Activated T-cell treated with anti-CD3 and anti-CD28 coated beads for 4 hours (primary cell): ENCODE measurements at places on chromosomes 11 and 22.

DNA sequence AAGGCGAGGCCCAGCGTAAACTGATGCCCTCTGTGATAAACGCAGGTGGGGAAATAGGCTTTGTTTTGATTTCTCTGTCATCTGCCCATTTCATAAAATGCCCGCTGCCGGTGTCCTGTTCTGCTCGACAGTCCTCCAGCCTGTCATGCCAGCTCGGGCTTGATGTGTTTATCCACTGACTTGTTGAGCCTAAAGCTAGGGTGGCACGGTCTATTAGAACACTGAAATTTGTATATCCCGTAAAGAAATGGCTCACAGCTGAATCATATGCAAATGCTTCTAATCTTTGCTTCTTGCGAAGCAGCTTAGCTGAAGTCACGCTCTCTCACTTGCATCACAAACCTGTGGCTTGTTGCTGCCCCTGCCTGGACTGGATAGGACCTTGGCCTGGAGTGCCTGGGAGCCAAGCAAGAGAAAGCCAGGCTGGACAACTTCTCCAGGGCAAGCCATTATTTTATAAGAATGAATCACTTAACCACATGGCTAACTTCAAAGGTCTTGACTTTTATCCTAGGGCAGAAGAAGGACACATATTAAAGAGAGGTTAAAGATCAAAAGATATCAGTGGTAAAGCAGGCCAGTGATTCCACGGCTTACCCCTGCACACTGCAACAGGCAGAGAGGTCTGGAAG lies 33.1 kb downstream of the EHF start:
- no peak for DNase-seq

GRCh38 chr11:12112750-12113149 lies 2.4 kb downstream of the MICAL2 start:
- DNase-seq: no peak

- no peak for DNase-seq
Measured at GRCh38 chr11:7516475-7516874, 2.7 kb downstream of the PPFIBP2 start.

DNA sequence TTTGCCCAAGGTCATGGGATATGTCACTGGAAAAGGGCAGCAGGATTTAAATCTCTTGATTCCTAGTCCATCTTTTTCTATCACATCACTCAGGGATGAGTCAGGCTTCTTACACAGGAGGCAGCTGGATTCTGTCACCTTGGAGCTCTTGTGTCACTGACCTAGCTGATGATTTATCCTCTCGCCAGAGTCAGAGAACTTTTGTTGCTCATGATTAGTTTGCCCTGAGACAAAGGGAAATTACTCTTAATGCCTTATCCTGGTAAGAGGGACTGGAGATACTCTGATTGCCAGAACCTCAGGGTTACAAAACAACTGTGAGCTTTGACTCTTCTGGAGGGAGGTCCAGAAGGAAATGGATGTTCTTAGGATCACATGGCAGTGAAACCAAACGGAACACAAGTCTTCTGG lies 10.1 kb downstream of the COA4 start:
- DNase-seq: no peak

DNA sequence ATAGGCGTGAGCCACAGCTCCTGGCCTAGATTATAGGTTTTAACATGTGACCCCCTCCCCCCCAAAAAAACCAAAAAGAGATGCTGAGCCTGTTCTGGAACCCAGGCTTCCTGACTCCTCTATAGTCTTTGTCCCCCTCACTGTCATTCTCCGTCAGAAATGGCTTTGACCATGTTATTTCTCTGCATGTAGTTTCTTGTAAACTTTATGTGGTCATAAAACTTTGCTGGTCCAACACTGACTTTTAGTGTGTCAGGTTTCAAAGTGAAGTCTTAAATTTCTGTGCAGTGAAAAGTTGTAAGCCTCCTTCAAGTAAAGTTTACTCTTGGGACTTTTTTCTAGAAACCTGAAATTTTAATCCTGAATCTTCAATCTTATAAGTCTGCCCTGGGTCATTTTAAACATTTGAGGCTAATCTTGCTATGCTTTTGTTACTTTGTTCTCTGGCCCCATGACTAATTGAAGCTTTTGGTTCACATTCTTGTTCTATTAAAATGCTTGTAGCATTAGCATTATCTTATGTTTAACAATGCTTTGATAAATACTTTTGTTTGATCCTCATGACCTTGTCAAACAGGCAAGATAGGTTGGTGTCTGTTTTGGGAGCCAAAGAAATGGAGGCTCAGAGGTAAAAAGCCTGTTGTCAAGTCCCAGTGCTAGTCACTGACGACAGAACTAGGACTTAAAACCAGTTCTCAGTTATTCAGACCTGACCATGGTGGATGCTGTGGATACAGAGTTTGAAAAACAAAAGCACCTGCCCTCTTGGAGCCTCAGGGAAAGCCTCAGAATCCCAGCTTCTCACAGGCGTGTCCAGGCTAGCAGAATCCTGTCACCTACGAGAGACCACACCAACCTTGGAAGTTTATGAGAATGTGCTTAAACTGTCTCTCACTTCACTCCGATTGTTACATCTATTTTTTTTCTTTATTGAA lies 87.7 kb upstream of the HORMAD2 start:
- DNase-seq: no peak

DNA sequence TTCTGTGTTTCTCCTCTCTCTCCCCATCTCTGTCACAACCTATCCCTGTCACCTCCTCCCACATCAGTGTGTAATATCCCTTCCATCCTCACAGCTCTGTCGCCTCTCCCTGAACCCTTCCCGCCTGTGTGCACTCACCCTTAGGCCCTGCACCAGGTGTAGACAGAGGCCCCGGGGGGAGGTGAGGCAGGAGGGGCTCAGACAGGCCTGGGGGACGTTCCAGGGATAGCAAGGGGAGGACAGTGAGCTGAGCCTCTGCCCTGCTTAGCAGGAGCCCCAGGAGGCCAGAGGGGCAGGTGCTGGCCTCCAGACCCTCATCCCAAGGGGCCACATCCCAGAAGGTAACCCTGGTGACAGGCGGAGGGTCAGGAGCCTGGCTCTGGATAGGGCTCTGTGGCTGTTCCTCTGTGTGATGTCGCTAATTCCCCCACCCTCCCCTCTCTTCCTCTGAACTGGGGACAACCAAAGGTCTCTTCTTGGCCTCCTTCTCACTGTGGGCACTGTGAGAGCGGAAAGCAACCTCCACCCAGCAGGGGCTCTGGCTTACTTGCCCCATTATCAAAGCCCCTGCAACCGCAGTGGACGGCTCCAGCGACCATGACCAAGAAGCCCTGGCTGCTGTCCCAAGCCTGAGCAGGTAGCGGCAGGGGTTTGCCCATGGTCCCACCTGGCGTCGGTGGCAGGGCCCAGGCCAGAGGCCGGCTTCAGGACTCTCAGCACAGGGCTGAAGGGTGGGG lies 35.7 kb downstream of the KCNJ4 start:
- no peak for DNase-seq

DNA sequence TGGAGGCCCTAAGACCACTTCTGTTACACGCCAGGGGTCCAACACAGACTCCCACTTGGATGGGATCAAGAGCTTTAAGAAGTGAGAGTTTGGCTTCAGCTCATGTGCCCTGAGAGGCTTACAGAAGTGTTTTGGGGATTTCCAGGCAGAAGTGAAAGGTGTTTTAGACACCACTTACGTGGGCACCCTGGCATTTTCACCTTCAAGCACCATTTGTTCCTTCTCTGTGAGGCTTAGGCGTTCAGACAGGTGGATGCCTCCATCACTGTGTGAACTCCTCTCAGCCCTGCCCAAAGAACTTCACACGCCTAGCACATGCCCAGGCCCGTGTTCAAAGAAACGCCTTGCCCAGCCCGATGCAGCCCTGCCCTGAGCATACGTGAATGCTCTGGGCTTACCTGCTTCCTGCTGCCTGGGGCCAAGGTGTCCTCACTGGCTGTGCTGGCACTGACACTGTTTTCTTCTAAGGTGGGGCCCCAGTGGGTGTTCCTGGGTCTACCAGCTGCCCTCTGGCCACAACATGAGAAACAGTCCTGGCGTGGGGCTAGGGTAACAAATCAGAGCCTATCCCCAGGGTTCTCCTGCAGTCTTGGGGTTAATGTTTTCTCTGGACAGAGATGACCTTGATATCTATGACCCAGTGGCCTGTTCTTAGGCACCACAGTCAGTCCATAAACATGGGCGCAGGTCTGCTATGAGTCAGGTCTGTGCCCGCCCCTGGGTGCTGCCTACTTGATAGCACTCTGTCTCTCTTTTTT lies 34.0 kb downstream of the AMPD3 start:
- no peak for DNase-seq

GRCh38 chr22:43080616-43081015 lies 8.6 kb downstream of the TTLL1 start:
- no peak for DNase-seq

- DNase-seq: no peak
Measured at GRCh38 chr11:72924568-72925190, 110.5 kb downstream of the ATG16L2 start.

- DNase-seq: no peak
Measured at GRCh38 chr11:18105086-18105801, 638 bp downstream of the SAAL1 start.

GRCh38 chr11:123454060-123454651 lies 24.1 kb downstream of the GRAMD1B start:
- no peak for DNase-seq

- no peak for DNase-seq
Measured at GRCh38 chr22:39469681-39470450, 13.1 kb downstream of the MGAT3 start.

DNA sequence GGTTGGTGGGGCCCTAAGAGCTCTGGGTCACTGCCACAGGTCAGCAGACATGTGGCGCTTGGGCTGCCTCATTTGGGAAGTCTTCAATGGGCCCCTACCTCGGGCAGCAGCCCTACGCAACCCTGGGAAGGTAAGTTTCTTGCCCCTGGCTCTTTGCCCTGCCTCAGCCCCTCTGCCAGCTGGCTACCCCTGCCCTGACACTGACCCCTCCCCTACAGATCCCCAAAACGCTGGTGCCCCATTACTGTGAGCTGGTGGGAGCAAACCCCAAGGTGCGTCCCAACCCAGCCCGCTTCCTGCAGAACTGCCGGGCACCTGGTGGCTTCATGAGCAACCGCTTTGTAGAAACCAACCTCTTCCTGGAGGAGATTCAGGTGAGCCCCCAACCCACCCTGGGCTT lies 1.9 kb downstream of the SCYL1 start:
- no peak for DNase-seq

DNA sequence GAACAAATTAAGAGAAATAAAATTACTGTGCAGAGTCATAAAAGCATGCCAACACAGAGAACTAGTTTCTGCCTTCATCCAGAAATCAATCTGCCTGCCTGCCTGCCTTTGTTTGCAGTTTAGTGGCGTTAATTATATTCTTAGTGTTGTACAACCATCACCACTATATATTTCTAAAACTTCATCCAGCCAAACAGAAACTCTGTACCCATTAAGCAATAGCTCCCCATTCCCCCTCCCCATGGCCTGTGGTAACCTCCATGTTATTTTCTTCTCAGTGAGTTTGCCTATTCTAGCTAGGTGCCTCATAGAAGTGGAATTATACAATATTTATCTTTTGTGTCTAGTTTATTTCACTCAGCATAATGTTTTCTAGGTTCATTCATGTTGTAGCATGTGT lies 183.2 kb upstream of the TBCEL start:
- DNase-seq: no peak

DNA sequence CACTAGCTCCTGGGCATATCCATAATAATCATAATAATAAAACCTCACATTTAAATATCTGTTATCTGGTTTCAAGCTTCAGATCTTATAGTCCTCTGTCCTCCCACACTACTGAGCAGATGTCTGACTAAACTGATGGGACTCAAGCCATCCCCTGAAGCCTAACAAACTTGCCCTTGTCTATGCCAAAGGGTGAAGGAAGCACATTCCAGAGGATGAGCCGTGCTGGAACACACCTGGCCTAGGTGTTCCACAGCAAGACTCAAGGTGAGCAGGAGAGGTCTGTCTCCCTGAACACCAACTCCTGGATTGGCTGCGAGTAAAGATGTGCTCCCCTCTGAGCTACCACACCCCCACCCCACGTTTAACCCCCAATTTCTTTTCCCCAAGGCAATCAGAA lies 14.7 kb downstream of the SCUBE2 start:
- DNase-seq: no peak

DNA sequence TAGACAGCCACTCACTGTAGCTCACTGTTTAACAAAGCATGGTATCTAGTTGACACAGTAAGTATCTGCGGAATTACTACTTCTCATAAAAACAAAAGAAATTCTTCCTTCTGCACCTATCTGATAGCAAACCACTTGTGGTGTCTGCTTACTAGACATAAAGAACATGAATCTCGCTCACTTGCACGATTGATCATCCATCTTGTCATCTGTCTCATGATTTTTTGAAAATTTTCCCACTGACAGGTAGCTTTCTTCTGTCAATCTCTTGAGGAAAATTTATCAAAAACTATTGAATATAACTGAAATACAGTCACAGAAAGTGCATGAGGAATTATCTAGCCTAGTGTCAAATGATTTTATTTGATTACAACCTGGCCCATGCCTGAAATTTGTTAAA lies 291.6 kb upstream of the ANO3 start:
- no peak for DNase-seq

GRCh38 chr11:102343809-102344208 lies 3.2 kb upstream of the BIRC2 start:
- no peak for DNase-seq

DNA sequence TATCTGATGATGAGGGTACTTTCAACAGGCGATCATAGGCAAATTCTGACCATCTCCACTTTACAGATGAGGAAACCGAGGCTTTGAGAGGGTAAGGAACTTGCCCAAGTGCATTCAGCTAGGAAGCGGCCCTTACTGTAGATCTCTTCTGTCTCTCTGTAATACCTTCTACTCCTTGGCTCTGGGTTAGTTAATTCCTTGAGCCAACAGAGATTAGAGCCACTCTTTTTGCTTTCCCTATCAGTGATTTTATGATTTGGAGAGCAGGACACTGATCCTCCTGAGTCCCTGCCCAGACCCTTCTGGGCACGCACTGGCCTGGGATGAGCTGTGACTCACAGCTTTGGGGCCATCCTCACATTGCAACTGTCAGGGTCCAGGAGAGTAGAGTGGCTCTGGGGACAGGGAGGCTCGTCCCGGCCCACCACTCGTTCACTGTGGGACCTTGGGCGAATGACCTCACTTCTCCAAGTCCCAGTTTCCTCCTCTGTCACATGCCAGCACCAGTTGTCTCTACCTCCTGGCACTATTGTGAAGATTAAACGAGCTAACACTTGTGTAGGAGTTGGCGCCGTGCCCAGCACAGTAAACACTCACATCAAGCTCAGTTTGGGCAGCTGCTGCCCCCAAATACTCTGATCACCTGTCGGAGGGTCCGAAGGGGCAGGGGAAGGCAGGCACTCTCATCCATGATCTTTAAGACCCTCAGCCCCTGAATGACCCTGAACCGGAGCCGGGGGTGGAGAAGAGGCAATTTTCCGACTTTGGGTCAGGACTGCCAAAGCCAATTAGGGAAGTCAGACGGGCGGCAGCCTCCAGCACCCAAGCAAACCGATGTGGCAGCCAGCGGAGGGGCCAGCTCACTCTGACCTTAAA lies 235.0 kb downstream of the MIAT start:
- no peak for DNase-seq
